AG09319 (cell line): ENCODE measurements at places on chromosomes 13 and 19.

DNA sequence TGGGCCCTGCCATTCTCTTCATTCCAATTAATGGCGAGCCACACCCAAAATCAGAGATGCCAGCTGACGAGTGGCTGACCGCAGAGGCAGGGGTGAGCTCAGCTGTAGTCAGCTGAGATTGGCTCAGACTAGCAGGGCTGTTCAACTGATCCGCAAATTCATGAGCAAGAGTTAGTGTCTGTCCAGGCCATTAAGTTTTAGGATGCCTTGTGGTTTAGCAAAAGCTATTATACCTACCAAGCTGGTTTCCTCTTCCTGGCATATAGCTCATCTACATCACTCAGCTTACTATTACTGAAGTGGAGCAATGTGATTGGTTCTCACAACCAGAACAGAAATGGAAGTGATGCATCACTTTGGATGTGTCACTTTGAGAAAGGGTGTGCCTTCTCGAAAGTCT is 148.7 kb downstream of the NALCN start:
- no peak for DNase-seq

- no peak for DNase-seq
Observed at GRCh38 chr13:43195551-43195950, 172.2 kb downstream of the DNAJC15 start.

DNA sequence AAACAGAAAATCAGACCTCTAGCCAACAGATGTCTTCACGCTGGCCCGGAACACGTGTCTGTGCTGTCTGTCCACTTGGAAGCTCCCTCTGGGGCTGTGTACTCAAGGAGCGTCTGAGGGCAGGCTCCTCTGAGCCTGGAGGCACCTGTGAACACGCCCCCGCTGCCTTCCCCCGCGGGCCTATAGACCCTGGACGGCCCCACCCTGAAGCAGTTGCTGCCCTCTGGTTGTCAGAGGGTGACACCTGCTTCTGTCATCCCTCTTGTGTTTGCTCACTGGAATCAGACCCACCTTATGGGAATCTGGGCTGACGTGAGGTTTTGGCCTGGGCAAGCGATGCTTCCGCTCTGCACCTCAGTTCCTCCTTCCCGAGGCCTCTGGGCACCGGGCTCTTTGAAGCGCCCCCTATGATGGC is 19.2 kb downstream of the EPN1 start:
- DNase-seq: no peak

DNA sequence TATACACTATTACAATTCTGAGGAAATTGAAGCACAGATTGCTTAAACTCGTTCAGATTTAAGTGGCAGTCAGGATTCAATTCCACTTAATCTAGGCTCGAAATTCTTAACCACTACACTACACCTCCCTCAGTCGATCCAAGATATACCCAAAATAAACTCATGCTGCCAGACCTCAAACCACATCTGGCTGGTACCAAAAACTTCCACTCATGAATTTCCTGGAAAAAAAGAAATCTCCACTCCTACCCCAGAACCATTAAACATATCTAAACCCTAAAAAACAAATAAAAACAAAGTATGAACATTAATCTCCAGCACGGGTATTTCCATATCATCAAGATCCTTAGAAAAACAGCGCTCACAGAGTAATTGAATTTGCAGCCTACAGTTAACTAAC is 1.1 kb downstream of the ZFP30 start:
- no peak for DNase-seq
